ENCODE measurements at places on chromosomes 3 and 15.

DNA sequence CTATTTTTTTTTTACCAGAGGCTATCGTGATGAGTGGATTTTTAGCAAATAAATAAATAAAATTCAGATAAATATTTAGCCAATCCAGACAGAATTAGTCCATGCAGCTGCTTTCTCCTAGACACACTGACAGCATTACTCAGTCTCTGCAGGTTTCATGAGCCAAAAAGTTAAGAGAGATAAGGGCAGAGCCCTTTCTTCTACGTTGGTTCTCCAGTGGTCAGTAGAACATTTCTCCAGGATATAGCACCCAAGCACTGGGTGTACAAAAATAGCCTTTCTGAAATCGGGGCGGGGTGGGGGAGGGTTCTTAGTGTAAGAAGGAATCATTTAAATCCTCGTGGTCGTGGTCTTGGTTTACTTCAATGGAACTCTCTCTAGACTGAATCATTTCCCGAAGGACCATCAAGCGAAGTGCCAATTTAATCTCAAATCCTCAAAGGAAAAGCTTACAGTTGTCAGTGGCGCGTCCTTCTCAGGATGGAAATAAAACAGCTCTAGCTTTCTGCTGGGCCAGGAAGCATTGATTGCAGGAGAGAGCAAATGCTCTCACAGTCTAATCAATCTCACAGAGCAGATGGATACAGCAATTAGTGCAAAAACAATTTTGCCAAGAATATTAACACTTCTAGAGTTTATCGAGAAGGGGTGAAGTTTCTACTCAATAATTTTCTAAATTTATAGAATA lies 86.2 kb downstream of the SATB1 start:
- no peak for DNase-seq

DNA sequence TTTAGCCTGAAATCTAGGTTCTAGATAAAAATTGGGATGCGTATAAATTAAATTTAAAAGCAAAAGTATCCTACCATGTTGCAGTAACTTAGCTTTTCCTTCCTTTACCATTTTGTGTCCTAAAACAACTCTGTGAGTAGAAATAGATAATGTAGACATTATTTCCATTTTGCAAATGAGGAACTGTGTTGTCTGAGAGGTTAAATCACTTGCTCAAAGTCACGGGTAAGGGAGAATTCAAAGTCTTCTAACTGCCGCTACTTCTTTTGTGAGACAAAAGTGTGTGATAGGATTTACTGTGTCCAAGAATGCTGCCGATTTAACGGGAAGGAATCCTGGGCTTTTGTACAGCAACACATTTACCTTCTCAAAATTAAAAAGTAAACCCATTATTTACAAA lies 40.7 kb downstream of the MYO1E start:
- DNase-seq: no peak

DNA sequence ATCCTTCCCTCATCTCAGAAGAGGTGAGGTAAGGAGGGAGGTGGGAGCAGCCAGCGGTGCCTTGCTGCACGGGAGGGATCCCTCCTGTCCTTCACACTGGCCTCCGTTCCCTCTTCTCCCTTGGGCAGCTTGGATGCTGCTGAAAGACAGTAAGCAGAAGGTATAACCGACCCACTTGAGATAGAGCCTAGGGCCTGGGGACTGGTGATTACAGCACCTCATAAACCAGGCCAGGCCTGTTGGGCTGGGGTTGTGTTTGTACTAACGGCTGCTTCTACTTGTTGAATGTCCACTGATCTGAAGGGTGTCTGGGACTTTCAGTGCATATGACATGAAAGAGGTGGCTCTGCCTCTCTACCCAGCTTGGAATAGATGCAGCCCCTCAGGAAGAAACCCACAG lies 25.0 kb downstream of the SEMA6D start:
- DNase-seq: no peak

DNA sequence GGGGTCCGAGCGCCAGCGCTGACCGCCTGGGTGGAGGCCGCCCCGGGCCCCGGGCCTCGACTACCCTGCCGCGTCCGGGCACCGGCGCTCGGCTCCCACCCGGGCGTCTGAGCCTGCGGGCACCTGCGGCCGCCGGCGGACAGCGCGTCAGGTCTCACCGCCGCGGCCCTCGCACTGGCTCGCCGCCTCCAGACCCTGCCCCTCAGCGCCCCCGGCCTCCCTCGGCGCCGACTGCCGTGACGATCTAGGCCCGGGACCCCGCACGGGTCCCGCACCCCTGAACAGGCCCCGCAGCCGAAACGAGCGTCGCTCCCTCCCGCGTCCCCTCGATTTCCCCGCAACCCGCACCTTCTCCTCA lies 297 bp downstream of the PRC1 start:
- DNase-seq: no peak

DNA sequence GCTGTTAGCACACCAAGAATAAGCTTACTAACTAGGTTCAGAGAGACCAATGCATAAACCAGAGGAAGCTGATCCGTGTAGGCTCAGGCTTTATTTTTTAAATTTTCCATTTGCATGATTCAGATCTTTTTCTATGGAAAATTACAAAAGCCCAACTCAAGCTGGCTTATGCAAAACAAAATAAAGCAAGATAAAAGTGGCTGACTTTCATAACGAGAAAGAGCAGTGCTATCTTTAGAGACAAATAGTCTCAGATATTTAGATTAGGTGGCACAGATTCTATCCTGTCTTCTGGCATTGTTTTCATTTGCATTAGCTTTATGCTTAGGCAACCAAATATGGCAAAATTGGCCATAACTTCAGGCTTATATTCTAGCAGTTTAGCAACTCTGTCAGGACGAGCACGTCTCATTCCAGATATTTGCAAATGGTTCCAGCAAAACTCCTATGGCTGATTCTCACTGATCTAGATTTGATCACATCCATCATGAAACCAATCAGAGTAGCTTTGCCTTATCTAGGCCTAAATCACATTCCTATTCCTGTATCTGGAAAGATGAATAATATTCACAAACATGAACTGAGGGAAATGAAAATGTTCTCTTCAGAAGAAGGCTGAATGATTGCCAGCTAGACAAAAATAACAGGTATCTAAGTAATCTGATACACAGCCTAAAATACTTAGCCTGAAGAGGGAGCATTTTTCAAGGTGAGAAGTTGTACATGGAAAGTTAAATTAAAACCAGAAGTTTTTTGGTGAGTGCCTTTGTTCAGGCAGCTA lies 216.4 kb upstream of the DPPA4 start:
- no peak for DNase-seq

DNA sequence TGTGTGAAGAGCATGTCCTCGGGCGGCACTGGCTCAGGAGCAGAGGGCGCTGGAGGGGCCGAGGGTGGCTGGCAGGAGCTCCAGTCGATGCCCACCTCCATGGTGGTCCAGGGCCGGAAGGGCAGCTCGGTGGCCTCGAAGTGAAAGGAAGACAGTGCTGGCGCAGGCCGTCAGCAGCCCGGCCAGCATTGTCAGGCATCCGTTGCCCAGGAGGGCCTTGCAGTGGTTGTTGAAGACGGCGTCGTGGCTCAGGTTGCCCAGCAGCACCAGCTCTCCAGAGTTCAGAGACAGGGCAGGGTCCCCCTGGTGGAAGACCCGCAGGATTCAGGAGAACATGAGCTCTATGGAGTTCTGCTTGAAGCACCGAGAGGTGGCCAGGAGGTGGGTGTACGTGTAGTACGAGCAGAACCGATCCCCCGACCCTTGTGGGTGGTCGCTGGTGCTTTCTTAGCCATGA lies 16.5 kb upstream of the SIAH2 start:
- no peak for DNase-seq

DNA sequence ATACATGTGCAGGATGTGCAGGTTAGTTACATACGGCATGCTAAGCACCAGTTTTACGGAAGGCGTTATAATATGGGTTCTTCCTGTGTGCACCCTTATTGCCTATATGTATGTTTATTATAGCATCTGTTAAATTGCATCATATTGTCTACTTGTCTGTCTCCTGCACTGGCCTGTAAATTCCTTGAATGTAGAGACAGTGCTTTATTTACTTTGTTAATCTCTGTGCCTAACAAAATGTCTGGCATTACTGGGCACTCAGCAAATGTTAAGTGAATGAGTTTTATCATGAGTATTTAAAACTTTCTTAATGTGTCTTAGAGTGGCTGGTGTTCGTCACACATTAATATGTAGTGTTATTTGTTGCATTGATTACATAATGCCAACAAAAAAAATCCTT lies 23.8 kb downstream of the MGA start:
- no peak for DNase-seq

DNA sequence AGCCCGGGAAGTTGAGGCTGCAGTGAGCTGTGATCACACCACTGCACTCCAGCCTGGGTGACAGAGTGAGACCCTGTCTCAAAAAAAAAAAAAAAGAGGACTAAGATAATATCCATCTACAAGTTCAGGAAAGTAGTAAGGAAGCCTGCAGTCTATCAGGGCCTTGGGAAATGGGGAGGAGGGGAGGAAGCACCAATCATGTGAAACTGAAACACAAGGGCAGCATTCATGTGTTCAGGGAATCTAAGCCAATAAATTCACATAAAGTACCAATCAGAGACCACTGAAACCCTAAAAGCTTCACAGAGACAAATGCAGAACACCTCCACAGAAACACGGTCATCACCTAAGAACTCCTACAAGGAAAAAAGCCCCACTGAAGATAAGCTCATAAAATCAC lies 22.9 kb upstream of the HHATL start:
- no peak for DNase-seq

DNA sequence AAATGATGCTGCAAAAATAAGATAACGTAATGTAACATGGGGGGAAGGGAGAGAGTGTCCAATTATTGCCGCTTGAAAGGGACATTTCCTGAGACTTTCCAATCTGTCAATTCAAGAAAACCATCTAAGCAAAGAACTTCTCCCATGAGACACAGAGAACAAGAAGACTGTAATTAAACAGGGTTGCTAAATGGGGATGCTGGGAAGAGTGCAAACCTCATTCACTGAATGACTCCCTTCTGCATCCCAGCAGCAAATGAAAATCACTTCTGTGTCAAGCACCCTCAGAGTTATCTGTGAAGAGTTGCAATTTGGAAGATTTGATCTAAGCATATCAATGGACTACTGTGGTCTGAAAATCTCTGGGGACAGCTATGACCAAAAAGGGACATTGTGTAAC lies 3.6 kb downstream of the RFT1 start:
- DNase-seq: no peak

DNA sequence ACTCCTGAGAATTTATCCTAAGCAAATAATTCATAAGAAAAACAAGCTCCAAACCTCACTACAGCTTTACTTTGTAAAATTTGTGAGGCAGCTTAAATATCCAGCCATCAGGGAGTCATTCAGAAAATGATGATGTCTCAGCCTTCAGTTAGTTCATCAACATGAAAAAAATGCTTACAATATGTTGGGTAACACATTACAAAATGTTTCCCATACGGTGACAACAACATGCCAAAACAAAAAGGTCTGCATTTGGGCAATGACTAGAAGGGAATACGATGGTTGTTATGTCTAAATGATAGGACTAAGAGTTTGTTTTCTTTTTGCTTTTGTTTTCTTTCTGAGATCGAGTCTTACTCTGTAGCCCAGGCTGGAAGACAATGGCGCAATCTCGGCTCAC lies 47.0 kb upstream of the CFAP161 start:
- no peak for DNase-seq

DNA sequence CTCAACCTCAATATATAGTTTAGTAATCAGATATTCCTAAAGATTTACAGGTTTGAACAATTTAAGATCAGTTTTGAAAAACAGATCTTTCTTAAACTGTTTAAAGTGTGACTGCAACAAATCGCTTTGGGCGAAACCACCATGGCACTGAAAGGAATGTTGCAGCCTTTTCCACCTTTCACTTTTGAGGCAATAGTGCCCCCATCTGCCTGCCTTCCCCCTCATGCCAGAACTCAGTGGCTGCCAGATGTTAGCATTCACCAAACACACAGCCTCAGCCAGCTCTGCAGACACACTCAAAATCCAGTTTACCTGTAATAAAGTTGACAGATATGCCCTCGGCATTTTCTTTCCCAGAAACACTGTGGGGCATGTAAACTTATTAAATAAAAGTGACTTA lies 3.3 kb downstream of the LYSMD4 start:
- peak; percentile 6 for DNase-seq

DNA sequence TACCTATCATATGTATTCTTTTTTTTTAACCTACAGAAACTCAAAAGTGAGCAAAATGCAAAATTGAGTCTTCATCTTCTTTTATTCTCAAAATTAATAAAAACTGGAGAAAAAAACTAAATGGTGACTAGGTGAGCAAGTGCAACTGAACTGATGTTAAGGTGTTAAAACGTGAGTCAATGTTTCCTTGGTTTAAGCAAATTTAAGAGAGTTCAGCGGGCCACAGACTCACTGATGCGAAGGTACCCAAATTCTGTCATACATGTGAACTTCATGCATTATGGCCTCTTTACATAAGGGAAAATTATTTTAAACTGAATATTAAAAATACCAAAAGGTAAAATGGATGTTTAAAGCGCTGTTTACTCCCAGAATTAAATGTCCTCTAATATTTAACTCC lies 206.6 kb downstream of the FOXP1 start:
- DNase-seq: no peak

DNA sequence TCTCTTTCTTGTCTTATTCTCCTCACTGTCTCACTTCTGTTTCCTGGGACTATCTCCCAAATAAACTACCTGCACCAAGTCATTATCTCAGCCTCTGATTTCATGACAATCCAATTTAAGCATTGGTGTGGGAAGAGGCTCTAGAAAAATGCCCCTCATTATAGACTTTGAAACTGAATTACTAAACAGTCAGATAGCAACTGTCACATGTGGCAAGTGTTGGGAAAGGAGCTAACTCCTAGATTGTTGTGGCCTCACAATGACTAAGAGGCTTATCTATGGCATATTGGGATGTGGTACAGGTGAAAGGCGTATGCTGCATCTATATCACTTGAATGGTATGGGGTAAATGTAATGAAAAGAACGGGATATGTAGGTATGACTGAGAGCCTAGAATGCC lies 103.5 kb upstream of the CCDC54 start:
- no peak for DNase-seq

DNA sequence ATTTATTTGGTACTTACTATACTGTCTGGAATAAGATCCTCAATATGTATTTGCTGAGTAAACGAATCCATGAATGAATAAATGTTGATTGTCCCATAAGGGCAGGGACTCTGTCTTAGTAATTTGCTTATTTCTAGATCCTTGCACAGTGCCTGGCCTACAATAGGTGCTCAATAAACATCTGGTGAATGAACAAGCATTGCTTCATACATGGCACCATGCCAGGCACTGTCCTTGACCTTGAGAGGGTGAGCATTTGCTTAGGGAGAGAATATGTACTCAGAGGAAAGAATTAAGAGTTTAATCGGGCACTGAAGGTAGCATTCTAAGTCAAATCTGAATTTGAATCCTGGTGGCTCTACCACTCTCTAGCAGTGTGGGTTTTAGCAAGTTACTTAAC lies 282.1 kb downstream of the THSD4 start:
- DNase-seq: no peak

DNA sequence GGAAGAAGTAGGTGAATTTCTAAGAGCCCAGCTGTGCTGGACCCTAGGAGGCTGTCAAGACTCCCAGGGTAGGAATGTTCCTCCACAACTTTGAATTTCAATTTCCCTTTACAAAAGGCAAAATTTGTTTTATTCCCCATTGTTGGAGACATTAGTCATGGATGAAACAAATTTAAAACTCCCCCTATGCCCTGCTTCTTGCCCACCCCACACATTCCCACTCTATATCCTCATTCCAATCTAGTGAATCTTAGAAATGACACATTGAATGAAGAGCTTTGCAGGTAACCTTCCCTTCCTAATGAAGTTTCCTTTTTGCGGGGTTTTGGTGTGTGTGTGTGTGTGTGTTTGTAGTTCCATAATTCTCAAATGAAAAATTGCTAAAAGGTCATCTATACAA lies 72.6 kb downstream of the CCNL1 start:
- DNase-seq: no peak

GRCh38 chr3:197023241-197023997 lies 6.2 kb downstream of the MELTF start:
- DNase-seq: peak; percentile 85

GRCh38 chr15:82130248-82130647 lies 84.4 kb upstream of the MEX3B start:
- no peak for DNase-seq

All from NCI-H1417 (cell line).